ENCODE measurements at places on chromosomes 12 and 14.

GRCh38 chr12:131311764-131312163, 358.1 kb downstream of the ADGRD1 start:
- DNase-seq, result no peak

DNA sequence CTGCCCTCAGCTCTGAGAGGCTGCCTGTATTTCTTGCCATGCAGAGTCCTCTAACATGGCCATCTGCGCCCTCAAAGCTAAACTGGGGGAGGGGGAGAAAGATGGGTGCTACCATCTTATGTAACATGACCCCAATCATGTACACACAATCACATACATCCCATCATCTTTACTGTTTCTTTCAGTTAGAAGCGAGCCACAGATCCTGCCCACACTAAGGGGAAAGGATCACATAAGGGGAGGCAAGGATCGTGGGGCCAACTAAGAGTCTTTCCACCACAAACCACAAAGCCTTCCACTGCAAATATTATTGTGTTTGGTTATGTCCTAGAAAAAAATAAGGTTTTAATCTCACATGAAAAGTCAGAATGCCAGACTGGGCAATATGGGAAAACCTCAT, 11.8 kb upstream of the AMN1 start:
- DNase-seq, result no peak

GRCh38 chr14:95727056-95727700, 13.3 kb upstream of the TCL1A start:
- DNase-seq, result no peak

GRCh38 chr12:44618946-44619345, 257.2 kb downstream of the NELL2 start:
- peak; percentile 90 for DNase-seq

GRCh38 chr12:89571491-89572195, 45.8 kb upstream of the POC1B start:
- no peak for DNase-seq

GRCh38 chr14:66596241-66596985, 88.5 kb downstream of the GPHN start:
- DNase-seq, result no peak

GRCh38 chr12:101648195-101648594, 49.2 kb upstream of the CHPT1 start:
- no peak for DNase-seq

DNA sequence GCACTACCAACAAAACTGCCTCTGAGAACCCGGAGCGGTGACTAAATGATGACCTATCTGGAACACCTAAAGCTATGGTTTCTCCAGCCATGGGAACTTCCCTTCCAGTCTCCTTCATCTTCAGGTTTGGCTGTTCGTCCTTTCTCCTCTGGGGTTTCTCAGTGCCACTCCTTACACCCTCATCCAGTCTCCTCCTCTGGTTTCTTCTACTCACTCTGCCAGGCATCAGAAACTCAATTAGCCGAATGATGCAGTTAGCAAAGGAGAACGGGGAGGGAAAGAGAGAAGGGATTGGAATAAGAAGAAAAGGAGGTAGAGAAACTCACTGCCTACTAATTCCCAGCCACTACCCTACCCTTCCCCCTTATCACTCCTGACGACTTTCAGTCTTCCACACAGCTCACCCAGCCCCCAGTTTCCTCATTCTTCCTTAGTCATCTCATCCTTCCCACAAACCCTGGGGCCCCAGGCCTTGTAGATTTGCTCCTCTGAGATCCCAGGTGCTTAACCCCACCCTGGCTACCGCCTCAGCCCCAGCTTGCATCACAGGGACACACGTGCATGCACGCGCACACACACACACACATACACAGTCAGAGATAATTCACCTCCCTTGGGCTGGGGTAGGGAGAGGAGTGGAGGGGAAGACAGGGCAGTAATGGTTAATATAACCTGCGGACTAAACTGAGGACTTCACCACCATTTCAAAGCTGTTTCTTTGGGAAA, 13.0 kb downstream of the FGD6 start:
- no peak for DNase-seq

DNA sequence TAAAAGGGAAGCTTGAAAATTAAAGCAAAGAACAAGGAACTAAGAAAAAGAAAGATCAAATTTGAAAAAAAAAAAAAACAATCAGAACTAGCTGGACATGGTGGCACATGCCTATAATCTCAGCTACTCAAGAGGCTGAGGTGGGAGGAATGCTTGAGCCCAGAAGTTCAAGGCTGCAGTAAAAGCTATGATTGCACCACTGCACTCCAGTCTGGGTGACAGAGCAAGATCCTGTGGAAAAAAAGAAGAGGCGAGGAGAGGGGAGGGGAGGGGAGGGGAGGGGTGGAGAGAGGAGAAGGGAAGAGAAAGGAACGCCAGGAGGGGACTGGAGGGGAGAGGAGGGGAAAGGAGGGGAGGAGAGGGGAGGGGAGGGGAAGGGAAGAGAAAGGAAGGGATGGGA, 43.0 kb downstream of the EEA1 start:
- DNase-seq, result no peak

GRCh38 chr12:124868252-124869058, 4.8 kb upstream of the SCARB1 start:
- DNase-seq, result no peak

DNA sequence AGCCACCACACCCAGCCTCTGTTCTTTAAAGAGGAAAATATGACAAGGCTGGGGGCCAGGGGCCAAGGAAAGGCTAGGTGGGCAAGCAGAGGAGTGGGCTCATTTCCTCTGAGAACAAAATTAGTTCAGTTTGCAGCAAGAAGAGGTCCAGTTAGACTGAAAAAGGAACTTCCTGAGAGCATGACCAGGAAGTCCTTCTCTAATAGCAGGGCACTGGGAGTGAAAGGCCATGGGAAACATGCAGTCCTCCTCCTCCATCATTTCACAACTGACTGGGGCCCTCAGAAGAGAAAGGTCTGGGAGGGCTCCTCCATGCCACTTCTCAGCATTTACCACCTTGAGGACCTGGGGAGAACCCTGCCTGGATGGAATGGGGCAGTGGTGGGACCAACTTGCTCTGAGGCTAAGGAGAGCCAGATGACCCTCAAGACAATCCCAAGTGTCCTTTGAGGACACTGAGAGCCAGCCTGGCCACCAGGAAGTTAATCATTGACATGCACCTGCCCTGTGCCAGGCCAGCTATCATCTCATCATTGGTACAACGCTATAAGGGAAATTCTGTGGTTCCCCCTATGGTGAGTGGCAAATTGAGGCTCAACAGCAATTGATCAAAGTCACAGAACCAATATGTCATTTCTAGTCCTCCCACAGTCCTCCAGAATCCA, 2.0 kb downstream of the AQP2 start:
- no peak for DNase-seq

DNA sequence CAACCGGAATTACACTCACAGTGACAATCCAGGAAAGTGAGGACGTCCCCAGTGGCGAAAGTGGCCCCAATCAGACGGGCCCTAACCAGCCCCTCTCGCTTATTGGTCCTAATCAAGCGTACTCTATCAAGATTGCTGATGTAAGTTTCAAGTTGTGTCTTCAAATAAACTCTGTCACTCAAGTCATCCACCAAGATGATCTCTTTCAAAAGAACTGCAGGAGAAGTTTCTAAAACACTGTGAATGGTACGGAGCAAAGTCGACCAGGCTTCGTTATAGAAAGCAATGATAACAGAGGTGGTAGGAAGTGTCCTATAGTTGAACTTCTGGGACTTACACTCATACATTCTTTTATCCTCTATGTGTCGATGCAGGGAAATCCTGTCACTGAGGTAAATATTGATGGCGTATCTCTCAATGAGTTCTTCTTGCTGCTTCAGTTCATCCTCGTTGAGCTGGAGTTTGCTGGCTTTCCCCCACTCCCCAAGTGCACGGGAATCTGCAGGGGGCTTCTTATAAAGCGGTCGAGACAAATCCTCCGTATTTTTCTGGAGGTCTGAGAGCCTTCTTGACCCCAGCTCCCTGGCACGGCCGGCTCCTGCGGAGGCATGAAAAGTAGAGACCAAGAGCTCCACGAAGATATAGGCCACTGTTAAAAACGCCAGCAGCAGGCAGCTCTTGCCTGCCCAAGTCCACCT, 604 bp downstream of the GALNT4 start:
- DNase-seq, result no peak

DNA sequence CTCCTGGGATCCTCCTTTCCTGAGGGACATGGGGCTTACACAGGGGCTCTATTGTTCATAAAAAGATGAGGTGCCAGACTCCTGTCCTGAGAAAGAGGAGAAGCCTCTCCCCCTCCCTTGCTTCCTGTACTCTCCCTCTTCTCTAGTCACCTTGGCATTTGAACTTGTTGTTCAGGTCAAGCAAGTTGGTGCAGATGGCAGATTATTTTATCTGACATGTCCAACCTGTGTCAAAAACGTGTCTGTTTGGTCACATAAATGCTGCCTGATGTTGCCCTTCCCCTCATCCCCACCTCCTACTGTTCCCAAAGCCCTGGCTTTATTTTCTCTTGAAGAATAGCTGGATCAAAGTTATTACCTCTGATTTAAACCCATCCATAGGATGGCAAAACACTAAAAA, 154.8 kb downstream of the TMX1 start:
- no peak for DNase-seq

DNA sequence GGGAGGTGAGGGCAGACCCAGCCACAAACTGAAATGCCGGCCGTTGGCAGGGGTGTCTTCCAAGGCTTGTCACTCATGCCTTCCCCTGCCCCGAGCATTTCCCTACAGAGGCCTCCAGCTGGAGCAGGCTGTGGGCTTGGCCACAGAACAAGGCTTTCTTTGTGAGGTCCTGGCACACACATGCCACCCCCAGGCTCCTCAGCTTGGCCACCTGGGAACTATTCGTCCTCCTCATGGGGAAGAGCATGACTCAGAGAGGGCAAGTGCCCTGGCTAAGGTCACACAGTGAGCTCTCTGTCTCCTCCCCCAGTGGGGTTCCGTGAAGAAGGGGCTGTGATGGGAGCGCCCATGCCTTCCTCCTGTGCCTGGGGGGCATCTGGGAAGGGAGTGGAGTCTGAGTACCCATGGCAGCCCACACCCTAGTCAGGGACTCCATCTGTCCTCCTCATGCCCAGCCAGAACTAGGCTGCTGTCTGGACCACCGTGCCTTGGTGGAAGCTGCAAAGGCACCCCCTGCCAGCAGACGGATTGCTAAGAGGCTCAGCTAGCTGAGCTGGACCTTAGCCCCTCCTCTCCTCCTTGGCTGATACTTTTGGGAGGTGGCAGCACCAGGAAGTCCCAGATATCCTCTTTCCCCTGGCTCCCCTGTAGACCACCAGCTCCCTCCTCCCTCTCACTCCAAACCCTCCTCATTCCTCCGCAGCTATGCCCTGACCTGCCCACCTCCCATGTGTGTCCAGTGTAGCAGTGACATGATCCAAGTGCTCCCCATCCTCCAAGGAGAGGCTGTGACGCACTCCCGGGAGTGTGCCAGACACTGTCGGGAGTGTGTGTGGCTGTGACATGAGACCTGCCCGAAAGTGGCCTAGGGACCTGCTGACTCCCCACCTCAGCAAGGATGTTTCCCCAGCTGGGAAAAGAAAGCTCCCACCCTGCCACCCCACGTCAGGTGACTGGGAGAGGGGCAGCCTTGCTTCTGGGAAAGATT, 21.4 kb downstream of the ABCB9 start:
- DNase-seq, result no peak

DNA sequence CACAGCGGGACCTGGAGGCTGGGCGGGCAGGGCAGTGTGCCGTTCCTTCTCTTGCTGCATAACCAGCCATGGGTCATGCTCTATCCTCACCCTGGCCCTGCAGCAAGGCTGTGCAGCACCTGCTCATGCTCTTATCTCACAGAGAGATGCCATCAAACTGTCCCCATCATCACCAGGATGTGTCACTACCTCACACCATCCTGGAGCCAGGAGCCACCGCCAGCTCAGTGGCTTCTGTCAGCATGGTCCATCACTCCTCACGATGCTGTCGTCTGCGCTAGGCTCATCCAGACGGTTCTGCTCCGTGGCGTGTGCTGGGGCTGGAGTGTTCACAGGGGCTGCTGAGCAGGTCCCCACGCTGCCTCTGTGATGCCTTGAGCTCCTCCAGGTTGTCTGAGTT, 77.2 kb upstream of the DYNC1H1 start:
- no peak for DNase-seq

GRCh38 chr14:64109819-64110554, 184.2 kb downstream of the ESR2 start:
- DNase-seq, result no peak

GRCh38 chr12:123153906-123154305, 3.0 kb upstream of the PITPNM2 start:
- no peak for DNase-seq

- DNase-seq, result no peak
Measured at GRCh38 chr14:92601757-92602417, 88.3 kb downstream of the RIN3 start.

DNA sequence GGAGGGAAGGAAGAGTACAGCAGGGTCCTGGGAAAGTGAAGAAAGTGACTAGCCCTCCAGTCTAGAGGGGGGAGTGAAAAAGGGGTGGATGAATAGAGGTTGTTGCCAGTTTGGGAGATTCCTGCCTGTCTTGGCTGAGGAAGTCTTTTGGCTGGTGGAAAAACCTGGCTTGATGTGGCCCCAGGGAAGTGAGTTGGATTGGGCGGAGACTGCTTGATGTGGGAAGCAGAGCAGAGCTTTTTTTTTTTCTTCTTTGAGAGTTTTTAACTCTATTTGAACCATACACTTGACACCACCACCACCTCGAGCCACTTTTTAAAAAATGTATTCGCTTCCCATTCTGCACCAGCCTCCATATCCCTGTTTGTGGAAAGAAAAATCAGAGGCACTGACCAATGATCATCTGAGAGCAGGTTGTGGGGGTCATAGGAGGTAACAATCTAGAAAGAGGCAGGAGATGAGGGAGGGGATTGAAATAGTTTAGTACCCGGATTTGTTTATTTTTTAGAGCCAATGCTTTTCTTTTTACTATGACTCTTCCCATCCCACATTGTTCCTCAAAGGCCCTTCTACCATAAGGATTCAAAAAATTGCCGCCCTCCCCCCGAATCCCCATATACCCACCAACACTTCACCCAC, 690 bp upstream of the DTX3 start:
- no peak for DNase-seq

DNA sequence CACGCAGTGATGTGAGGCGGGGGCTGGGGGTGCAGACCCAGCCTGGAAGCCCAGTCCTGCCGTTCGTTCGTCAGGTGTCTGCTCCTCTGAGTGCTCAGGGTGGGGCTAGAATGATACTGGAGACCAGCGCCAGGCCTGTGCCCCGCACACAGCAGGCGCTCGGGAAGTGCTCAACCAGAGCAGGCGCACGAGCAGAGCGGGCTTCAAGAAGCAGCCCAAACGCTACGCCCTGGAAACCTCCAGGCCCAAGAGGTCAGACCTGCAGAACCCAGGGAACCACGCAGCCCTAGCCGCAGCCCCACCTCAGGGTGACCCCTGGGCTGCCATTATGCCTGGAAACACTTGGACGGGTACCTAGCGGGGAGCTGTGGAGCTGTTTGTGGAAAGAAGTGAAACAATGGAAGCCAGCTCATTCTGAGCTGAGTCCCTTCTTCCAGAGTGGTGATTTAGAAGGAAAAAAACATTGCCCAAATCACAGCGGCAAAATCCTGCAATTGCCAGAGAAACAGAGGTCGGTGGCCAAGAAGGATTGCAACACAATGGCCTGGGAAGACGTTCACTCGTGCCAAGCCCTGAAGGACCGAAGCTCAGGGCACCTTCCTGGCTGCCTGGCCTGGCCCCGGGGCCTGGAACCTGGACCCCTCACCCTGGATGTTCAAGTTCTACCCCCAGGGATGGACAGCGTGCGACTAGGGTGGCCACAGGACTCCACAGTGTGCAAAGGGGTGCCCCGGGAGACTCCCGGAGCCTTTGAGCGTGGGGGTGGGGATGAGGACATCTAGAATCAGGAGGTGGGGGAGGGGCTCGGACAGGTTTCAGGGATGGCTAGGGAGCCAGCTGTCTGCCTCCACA, 40.4 kb upstream of the DIO3 start:
- no peak for DNase-seq
